ENCODE measurements at places on chromosomes 5 and 9.

- DNase-seq = no peak
Measured at GRCh38 chr5:106730912-106731311, 939.8 kb downstream of the EFNA5 start.

DNA sequence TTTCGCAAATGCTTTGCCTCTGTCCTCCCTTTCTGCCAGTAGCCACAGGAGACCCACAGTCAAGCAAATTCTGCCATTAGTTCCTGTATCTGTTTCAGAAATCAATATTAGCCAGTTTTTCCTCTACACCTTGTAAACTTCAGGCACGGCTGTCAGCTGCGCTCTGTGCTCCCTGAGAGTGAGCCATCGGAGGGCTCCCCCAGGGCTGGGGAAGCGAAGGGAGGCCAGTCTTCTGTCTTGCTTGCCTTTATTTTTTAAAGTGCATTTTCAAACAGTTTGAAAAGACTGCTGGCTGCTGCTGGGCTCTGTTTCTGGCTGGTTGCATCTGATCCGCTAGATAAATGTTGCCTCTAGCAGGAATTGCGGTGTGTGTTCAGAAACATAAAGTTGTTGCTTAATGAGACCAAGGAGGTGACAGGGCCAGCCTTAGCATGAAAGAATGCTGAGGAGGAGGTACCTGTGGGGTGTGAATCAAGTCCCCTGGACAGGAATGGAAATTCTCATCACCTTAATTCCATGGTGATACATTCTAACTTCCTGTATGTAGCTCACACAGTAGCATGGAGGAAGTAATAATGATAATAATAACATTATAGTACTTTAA is 421.7 kb upstream of the KIF2A start:
- no peak for DNase-seq

DNA sequence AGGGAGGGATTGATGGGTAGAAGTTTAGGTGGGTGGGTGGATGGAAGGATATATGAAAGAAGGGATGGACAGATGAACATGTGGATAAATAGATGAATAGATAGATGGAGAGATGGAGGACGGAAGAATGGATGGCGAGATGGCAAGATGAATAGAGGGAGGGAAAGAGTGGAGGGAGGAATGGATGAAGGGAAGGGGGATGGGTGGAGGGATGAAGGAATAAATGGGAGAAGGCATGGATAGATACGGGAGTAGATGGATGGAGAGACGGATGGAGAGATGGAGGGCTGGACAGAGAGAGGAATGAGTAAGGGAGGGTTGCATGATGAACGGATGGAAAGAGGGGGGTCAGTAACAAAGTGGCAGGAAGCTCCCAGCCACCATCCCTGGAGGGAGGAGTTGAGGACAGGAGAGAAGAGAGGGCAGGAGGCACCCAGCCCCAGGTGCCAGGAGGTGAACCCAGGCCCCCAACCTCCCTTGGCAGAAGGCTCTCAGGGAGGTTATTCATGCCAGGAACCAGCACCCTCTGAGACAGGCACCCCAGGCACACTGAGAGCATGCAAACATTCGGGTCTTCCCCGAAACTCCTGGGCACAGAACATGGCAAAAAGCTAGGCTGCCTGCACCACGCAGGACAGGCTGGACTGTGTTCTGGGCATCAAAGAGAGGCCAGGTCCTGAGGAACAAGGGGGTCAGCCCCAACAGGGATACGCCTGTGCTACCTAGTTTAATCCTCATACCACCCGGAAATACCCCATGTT is 9.1 kb downstream of the SARDH start:
- no peak for DNase-seq

- no peak for DNase-seq
Measured at GRCh38 chr5:4939042-4939781, 200.9 kb upstream of the ADAMTS16 start.

GRCh38 chr5:154101184-154101583 is 62.4 kb downstream of the MFAP3 start:
- DNase-seq = no peak

- no peak for DNase-seq
Measured at GRCh38 chr5:125814119-125814518, 609.1 kb upstream of the GRAMD2B start.

DNA sequence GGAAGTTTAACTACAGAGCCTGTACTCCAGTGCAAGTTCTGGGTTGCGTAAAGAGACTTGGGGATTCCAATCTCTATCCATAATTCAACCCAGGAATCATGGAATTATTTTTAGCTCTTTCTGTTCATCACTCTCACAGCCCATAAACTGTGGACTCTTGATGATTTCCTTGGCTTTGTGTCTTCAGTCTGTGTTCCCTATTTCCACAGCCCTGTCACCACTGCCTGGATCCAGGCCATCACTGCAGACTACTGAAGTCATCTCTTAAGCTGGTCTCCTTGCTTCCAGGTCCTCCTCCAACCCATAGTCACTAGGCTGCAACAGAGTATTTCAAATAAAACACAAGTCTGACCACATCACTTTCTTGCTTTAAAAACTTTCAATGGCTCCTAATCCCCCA is 211.7 kb downstream of the PLK2 start:
- DNase-seq = no peak

GRCh38 chr5:40409601-40410000 is 270.1 kb upstream of the PTGER4 start:
- DNase-seq = peak; percentile 39

GRCh38 chr9:124216474-124217176 is 41.1 kb upstream of the NEK6 start:
- no peak for DNase-seq

DNA sequence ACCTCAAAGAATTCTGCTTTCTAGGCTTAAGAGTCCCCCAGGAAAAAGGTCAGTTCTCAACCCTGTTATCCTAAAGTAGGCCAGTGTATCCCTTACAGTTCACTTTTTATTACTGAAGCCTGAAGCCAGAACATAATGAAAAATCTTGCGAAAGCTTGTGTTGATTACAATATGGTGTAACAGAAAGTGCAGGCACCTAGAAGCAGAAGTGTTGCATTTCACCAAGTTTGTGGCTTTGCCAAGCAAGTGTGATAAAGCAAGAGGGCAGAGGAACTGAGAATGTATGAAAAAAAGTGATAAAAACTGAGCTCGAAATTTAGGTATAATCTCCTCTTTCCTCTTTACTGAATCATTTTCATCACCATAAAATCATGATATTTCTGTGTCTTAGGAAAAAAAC is 26.2 kb downstream of the AGTPBP1 start:
- DNase-seq = no peak

DNA sequence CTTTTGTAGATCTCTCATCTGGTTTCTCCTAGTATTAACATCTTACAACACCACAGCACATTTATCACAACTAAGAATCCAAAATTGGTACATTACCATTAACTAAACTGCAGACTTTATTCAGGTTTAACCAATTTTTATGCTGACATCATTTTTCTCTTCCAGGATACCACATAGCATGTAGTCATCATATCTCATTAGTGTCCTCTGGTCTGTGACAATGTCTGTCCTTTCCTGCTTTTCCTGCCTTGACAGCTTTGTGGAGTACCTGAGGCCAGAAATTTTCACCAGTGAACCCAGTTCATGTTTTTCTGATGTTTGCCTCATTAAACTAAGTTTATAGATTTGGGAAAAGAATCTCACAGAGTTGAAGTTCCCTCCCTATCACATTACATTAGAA is 294.7 kb upstream of the TNC start:
- DNase-seq = no peak

GRCh38 chr5:178460598-178460997 is 129.6 kb downstream of the COL23A1 start:
- no peak for DNase-seq

GRCh38 chr9:3912280-3912679 is 386.5 kb upstream of the RFX3 start:
- no peak for DNase-seq

- DNase-seq = no peak
Measured at GRCh38 chr5:112200131-112200530, 218.9 kb downstream of the EPB41L4A start.

DNA sequence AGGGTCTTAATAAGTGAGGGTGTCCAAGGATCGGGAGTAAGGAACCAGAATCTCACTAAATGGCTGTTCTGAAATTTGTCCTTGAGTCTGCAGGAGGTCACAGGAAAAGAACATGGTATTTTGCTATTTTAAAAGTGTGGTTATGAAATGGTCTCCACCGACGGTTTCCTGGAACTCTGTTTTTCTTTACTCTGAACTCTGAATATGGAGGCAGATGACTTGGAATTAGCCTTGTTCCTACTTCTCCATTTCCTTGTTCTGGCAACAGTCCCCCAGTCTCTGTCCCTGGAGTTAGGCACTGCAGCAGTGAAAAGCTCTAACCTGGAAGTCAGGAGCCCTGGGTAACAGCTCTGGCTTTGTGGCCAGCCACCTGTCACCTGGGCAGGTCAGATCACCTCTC is 46.6 kb upstream of the C5orf58 start:
- DNase-seq = no peak

- DNase-seq = no peak
Measured at GRCh38 chr5:1500411-1501091, 23.2 kb downstream of the LPCAT1 start.

- no peak for DNase-seq
Measured at GRCh38 chr5:111224561-111225345, 569 bp downstream of the CAMK4 start.

DNA sequence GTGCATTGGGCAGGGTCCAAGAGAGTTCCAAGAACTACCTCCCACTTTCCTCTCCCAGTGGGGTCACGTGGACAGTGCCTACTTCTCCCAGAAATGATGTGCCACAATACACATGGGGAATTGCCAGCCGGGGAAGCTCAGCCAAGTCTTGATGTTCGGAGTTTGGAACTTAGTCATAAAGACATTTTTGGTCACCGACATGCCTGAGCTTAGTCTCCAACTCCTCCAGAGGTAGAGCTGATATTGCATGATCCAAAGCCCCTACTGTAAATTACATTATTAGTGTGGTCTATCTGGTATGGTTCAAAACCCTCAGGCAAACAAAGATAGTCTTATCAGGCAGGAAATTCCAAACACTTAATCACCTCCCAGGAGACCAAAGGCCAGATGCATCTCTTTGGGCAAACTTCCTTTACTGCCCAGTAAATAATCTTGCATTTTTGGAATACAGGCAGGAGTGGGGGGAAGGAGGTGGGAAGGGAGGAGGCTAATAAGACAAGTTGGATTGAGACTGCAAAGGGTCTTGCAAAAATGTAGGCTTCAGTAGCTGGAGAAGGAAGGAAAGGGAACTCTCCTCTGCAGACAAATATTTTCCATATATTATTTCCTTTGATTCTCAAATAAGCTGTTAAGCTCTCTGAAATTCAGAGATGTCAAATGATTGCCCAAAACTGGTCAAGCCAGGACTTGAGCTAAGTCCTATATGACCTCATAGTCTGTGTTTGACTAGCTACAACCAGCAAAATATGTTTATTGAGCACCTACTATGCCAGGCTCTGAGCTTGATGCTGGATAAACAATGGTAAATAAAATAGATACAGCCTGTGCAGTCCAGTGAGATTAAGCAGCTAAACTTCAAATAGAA is 99.4 kb downstream of the DRD1 start:
- no peak for DNase-seq

DNA sequence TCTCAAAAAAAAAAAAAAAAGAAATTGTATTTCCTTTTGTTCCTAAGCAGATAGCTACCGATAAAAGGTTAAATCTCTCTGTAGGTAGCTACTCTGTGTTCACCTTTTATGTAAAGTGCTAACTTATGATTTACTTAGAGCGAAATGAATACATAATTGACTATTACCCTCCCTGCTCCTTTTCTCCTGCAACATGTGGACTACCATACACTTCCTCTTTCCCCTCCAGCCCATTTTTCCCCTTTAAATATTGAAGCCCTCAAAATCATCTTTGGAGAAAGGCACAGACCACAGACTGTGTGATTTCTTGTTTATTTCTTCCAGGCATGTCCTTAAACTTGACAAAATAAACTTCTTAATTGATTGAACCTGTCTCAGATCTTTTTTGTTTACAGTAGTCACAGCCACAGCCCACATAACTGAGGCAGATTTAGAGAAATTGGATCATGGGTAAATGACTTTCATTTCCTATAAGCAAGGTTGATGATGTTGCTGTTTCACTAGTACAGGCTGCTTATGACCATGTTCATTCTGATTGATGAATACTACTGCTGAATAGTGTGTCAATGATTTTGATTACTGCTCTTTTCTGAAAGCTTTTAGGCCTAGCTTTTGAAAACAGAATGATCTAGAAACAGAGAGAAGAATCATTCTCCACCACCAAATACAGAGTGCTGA is 59.2 kb downstream of the PHAX start:
- no peak for DNase-seq

- DNase-seq = no peak
Measured at GRCh38 chr9:6887051-6887450, 129.3 kb downstream of the KDM4C start.

DNA sequence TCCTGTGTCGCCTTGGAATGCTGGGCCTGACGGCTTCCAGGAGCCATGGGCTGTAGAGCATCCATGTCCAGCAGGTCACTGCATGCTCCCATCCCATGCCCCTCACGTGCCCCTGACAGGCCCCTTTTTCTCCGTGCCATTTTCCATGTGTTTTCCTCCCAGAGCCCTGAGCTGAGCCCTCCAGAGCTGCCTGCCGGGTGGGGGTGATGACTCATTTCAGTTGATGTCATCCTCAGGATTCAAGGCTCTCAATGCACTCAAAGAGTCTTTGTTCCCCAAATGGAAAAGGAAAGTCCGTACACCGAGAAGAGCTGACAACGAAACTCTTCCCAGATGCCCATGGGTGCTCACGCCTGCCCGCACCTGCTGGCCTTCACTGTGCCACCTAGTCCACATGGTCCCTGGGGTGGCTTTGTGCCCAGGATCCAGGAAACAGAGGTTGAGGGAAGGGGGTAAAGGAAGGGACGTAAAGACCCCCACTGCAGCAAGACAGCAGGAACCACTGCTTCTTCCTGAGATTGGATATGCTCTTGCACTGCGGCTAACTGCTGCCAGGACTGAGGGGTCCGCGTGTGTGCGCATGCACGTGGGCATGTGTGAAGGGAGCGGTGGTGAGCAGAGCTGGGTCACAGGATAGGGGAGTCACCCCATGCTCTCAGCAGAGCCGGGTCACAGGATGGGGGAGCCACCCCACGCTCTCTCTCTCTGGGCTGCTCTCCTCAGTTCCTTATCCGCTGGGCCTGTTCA is 27.6 kb downstream of the COL15A1 start:
- DNase-seq = no peak

GRCh38 chr5:179233909-179234562 is 111.2 kb downstream of the ADAMTS2 start:
- no peak for DNase-seq

DNA sequence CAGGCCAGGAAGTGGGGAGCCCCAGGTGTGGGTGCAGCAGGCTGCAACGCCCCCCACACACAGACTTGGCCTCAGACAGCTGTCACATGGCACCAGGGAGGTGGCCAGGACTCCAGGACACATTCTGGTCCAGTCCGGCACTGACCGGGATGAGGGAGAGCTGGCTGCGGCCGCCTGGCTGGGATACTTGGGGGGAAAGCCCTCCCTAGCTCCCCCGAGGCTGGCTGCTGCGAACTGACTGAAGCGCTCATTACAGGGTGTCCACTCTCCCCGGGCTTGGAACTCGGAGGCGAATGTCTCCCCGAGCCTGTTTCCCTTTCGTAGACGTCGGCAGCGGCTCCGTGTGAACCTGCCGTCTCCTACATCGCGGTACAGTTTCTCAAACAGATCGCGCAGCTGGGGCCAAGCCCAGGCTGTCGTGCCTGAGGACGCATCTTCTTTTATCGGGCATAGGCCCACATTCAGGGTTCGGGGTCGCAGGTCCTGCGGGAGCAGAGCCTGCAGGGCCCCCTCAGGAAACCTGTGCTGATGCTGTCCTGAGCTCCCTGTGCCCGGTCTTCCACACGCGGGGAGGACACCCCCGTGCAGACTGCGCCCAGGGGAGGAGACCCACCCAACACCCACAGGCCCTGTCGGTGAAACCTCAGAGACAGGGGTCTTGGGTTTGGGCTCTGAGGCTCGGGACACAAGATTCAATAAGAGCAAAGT is 19.8 kb downstream of the NACC2 start:
- DNase-seq = no peak

GRCh38 chr5:14655146-14655741 is 9.3 kb upstream of the OTULIN start:
- DNase-seq = no peak
